ENCODE measurements at places on chromosomes 1 and 21. TPM values are rescaled to one million over a fixed set of nuclear protein-coding genes. Genes with fewer than 3 reads are reported as not detected.

TNFAIP8L2 gene
- polyA plus RNA-seq = 2.9 TPM

SLC1A7 gene
- 0.86 TPM for polyA plus RNA-seq

FCMR gene
- polyA plus RNA-seq = 2.2 TPM

KRTAP21-2 gene
- polyA plus RNA-seq = not detected

RRP1B gene
- 30.6 TPM for polyA plus RNA-seq

RCAN1 gene
- 42.1 TPM for polyA plus RNA-seq

MCOLN2 gene
- polyA plus RNA-seq = 1.2 TPM

TRIM33 gene
- polyA plus RNA-seq = 66.2 TPM

TFF3 gene
- polyA plus RNA-seq = 2.6 TPM

CRYBG2 gene
- not detected for polyA plus RNA-seq

OPRD1 gene
- polyA plus RNA-seq = 0.37 TPM

ANKRD34A gene
- polyA plus RNA-seq = 0.65 TPM

BRDT gene
- 0.32 TPM for polyA plus RNA-seq

VAV3 gene
- polyA plus RNA-seq = 142 TPM

DNA sequence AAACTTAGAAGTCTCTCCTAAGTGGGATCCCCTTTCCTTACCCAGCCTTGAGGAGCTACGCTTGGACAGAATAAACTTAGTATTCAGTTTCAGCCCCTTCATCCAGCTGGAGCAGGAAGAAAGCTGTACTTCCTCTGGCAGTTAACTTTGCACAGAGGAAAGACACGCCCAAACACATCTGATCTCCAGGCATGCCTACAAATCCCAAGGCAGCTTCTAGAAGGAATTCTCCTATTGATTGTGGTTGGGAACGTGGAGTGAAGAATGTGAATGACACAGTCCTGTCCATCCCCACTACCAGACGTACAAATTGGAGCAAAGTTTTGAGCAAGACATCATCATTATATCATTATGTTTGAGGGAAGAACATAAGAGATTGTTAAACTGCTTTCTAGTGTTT, 6.6 kb upstream of the AK4 start:
- no peak for DNase-seq

DNA sequence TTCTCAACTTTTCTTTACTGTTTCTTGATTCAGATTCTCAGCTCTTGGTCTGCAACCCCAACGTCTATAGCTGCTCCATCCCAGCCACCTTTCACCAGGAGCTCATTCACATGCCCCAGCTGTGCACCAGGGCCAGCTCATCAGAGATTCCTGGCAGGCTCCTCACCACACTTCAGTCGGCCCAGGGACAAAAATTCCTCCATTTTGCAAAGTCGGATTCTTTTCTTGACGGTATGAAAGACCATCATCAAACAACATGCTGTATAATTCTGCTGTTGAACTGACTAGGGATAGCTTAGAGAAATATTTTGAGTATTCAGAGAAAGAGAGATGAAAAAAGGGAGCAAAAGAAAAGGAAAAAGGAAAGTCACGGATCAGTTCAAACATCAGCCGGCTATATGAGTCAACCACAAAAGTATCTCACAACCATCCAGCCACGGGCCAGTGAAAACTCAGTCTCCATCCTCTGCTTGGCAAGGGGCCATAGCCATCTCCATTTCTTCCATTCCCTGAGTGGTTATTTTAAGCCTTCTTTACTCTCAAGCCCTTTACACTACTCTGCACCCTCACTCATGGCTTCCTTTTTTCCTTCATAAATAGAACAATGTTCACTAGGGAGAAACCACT, 14.1 kb downstream of the DNASE2B start:
- DNase-seq = no peak

GRCh38 chr1:92483610-92484471, 2.9 kb downstream of the GFI1 start:
- DNase-seq = no peak

DNA sequence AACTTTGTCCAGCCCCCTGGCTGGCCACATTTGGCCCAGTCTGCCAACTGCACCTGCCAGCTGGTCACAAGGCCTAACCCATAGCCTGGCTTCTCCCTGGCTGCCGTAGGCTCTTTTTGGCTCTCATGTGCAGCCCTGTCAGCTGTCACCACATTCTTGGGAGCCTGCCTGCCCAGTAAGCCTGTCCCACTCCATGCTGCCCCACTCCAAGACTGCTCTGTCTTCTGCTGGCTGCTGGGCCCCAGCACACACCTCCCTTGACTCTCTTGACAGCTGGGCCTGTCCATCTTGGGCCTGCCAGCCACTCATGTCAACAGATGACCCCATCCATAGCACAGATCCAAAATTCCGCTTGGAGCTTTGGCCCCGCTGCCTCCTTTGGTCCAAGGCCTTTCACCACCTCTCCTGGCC, 74.3 kb upstream of the EDN2 start:
- no peak for DNase-seq

GRCh38 chr1:6599141-6599975, 3.3 kb downstream of the KLHL21 start:
- no peak for DNase-seq

- no peak for DNase-seq
Observed at GRCh38 chr21:39131791-39132190, 51.5 kb downstream of the PSMG1 start.

DNA sequence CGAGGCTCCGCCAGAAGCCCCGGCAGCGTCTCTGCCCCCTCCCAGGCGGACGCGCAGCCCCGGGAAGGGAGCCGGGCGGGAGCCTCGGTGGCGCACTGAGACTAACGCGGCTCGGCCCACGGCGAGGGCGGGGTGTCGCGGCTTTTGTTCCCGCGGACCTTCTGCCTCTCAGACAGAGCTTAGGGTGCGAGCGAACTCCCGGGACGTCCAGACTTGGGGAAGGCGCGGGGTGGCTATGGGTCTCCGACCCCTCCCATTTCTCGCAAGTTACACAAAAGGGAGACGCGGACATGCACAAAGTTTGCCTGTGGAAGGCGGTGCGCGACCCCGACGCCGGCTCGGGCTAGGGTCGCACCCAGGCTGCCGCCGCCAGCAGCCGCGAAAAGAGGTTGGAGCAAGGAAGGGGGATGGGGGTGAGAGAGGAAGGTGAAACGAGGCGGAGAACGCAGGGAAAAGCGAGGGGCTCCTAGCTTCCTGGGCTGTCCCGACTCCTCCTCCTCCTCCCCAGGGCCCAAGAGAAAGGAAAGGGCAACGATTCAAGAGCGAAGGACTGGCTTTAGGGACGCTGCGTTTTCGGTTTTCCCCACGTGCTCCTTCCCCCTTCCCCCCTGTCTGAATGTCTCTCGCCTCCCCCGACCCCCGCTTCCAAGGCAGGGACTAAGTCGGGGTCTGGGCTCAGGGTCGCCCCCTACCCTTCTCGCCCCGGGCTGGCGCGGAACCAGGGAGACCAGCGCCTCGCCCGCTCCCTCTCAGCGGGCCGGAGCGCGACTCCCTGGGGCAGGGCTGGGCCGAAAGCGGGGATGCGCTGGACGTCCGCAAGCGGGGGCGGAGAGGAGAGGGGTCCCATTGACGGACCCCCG, 729 bp downstream of the APP start:
- DNase-seq = peak; percentile 55

GRCh38 chr1:231931846-231932454, 305.4 kb downstream of the DISC1 start:
- no peak for DNase-seq

DNA sequence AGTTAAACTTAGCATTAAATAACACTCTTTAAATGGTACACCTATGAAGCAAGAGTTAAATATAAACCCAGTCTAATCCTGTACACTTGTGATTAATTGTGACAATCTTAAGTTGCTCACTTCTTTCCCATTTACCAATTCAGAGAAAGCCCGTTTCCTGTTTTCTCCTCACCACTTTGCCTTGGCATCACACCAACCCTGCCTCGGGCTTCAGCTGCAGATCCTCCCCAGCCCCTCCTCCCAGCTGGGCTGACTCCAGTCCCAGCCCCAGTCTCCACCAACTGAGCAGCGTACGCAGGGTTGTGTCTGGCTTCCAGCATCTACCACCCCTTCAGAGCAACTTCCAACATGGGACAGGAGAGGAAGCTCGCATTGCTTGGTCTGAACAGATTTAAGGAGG, 4.1 kb downstream of the PYCR2 start:
- DNase-seq = no peak

GRCh38 chr1:36285443-36286101, 20.6 kb upstream of the SH3D21 start:
- DNase-seq = peak; percentile 76

GRCh38 chr1:210339500-210339899, 10.8 kb downstream of the HHAT start:
- DNase-seq = no peak

DNA sequence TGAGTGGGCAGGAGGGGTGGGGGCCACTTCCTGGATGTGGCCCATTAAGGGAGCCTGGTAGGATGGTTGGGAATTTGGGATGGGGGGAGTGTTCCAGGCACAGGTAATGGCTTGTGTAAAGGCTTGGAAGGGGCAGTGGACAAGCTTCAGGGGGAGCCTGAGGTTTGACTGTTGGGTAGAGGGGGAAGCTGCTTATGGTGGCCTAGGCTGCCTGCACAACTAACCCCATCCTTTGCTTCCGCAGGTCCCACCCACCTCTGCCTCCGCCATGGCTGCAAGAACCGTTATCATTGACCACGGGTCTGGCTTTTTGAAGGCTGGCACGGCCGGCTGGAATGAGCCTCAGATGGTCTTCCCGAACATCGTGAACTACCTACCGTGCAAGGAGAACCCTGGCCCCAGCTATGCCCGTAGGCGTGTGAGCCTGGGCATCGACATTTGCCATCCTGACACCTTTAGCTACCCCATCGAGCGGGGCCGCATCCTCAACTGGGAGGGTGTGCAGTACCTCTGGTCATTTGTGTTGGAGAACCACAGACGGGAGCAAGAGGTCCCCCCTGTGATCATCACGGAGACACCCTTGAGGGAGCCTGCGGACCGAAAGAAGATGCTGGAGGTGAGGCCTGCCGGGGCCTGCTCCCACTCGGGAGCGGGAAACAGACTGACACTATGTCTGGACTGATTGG, 67.8 kb downstream of the ACTL8 start:
- no peak for DNase-seq

- no peak for DNase-seq
Observed at GRCh38 chr1:71228742-71229365, 148.0 kb upstream of the ZRANB2 start.

DNA sequence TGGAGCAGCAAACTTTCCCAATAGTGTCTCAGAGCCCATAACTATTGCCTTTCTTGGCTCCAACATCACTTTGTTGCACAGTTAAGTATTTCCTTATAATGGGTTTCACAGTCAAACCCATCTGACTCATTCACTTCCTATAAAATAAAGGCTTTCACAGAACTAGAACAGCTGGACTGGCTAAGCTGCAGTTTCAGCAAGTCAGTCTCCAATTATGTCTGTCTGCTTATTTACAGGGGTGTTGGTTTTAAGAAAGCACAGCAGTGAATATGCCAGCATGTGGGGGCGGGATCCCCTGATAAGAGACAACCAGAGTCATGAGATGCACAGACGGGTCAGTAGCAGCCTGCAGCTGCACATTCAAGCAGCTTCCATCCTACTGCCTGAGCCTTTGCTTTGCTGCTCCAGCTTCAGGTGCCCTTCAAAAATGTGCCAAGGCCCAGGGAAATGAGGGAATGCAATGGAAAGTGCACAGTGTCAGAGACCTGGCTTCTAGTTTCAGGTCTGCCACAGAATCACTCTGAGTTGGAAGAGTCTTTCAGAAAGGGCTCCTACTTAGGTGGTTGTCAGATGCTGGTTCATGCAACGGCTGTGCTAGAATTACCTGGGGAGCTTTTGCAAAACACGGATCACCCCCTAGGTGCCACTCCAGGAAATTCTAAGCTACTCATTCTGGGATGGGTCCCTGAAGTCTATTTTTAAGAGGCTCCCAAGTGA, 24.8 kb downstream of the RNF19B start:
- no peak for DNase-seq

DNA sequence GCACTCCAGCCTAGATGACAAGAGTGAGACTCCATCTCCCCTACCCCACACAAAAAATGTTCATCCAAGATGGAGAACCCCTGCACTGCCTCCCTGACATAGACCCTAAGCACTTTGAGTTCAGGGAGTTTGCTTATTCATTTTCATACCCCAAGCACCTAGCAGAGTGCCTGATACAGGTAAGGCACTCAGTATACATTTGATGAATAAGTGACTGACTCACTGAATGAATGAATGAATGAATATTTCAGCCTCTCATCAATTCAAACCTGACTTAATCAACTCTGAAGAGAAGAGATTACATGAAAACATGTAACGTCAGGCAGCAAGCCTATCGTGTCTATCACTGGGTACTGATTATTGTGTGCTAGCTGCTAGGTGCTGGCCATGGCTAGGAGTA, 121.3 kb upstream of the GADD45A start:
- DNase-seq = no peak

DNA sequence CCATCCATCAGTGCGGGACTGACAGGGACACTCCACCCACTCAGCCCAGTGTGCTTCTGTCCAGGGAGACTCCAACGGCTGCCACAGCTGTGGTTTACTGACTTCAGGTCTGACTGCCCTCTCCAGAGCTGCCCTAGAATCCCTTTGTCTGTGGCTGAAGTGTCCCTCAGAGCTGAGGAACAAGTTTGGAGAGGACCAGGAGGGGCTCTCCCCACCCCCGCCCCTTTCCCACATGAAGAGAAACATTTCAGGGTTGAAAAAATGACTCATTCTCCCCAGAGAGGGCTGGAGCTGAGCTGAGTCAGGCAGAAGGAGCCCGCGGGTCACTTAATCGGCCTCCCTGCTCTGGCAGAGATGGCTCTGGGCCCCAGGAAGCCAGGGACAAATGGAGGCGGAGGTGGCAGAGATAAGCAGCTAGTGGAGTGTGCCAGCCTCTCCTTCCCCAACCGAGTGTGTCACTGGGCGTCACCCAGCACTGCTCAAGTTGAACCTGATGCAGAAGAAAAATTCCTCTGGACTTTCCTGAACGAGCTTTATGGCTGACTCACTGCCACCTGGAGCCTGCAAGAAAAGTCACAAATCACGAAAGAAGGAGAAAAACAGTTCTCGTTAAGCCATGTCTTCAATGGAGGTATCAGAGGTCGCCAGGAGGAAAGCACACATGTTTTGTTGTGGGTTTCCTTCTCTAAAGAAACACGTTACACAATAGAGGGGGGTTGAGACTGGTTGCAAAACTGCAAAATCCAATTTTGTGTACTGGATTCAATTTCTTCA, 34.3 kb upstream of the ECE1 start:
- no peak for DNase-seq

DNA sequence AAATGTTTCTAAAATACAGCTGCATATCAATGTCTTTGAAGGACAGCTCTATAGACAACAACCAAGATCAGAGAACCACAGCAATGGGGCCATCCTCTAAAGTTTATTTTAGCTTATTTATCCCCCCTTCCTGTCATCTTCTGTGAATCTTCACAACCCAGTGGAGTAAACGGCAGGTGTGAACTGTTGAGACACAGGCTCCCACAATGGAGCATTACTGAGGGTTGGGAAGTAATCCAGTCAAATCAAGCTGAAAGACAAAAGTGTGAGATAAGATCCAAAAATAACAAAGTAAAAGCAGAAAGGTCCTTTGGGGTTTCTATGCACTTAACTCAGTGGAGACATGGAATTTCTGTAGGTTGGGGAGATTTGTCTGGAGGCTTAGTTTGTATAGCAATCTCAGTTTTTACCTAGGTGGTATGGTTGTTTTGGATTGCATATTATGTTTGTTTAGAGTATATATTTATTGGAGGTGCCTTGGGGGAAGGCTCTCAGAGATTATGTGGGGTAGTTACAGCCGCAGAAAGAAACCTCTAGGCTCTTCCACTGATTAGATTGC, 286.9 kb upstream of the ADGRL2 start:
- no peak for DNase-seq
